NCI-H524 (cell line): ENCODE measurements at places on chromosomes 5 and 9.

DNA sequence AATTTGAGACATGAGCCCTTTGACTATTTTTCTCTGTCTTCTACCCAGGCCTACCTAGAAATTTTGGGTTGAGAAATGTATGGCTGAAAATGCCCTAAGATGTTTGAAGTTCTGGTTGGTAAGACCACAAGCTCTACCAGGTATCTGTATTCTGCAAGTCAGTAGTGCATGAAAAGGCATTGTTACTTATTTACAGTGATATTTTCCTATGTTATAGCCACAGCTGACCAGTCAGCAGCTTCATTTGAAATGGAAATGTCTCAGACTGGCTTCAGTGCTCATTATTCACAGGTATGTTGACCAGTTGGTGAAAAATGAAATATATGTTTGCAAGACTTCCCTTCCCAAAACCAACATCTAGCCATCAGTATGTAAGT is 91.9 kb upstream of the ITGA2 start:
- DNase-seq = no peak

DNA sequence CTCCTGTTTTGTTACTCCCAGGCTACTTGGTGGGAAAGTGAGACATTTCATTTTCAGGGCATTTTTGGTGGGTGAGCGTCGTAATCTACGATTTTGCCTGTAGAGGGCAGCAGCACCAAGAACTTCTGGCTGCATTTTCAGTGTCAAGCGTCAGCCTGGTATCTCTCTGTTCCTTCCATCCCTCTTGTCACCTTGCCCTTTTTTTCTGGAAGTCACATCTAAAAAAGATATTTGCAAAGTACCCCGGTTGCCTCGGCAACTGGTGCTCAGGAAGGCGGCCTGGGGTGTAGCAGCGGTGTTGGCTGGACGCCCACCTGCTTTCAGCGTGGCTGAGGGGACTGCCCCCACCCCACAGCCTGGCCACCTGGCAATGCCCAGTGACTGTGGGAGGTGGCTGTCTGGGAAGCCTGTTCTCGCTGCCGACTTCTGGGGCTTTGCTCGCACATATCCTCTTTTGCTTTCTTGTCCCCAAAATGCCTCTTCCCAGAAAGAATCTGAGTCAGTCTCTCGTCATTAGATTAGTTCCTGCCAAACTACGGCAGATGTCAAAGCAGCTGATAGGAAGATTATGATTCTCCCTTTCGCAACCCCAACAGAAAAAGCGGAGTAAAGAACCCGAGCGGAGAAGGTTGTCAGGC is 84.5 kb downstream of the ACER2 start:
- peak; percentile 82 for DNase-seq

GRCh38 chr9:76620996-76621395 is 143.2 kb upstream of the PCA3 start:
- no peak for DNase-seq

DNA sequence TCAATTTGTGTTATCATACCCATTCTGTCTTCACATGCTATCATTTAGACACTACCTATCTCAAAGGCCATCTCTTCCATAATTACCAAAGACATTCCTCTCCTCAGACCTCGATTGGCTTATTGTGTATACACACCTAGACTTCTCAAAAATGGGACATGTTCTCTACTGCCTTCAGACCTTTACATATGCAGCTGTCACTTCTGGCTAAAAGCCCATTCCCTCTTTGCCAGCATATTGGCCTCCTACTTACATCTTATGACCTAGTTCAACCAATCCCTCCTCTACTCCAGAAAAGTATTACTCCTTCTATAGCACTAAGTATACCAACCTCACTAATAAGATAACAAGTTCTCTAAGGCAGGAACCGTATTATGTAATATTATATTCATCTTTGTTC is 84.4 kb downstream of the RAPGEF6 start:
- no peak for DNase-seq

GRCh38 chr5:2335125-2335732 is 416.2 kb downstream of the IRX2 start:
- DNase-seq = no peak
